HT-29 (cell line): ENCODE measurements at places on chromosomes 4 and X. TPM values are rescaled to one million over a fixed set of nuclear protein-coding genes. Genes with fewer than 3 reads are reported as not detected.

UGT2B15 gene
- total RNA-seq, result 0.28 TPM in 1 of 2 replicates, not detected in the other

GRCh38 chr4:154044742-154045485 is 256.0 kb upstream of the SFRP2 start:
- DNase-seq, result no peak

CWH43 gene
- not detected in 2 replicates for total RNA-seq

GRCh38 chrX:108117988-108118387 is 26.4 kb downstream of the ATG4A start:
- no peak for DNase-seq

GRCh38 chr4:123616951-123617461 is 220.4 kb downstream of the SPRY1 start:
- DNase-seq, result peak; percentile 38

GRCh38 chr4:177349191-177349590 is 39.5 kb downstream of the NEIL3 start:
- no peak for DNase-seq

DNA sequence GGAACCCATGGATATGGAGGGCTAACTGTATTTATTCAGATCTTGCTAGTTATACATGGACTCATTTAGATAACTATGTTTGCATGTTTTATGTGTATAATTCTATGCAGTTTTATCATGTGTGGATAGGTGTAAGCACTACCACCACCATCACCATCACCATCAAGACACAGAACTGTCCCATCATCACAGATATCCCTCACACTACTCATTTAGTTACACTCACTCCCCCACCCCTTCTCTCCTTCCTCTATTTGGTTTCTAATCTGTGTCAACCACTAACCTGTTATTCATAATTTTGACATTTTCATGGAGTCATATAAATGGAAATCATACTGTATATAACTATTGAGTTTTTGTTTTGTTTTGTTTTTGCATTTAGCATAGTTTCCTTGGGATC is 43.7 kb downstream of the STAG2 start:
- no peak for DNase-seq

SLC30A9 gene
- 59.1 and 65.1 TPM in 2 replicates for total RNA-seq

- DNase-seq, result no peak
Measured at GRCh38 chr4:135770505-135770904, 1568.9 kb upstream of the PABPC4L start.

DNA sequence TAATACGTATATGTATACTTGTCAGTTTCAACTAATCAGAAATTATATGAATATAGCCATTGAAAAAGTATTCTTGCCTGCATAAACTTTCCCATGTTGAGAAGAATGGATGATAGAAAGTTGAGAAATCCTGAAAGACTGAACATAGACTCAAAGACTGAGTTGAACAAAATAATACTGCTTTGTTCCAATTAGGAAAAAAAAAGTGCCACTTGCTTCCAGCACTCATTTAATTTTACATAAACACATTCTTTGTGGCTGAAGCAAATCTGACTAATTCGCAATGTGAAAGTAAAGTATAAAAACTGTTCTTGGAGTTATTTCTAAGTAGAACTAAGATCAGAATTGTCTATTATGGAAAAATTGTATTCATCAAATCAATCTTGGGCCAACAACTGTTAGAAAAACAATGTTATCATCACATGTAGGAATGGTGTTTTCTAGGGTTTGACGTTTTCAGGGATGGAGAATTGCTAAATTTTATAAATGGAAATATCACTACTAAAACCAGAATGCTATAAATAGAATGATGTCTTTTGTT is 2334.6 kb downstream of the PCDH7 start:
- no peak for DNase-seq

HTR2C gene
- total RNA-seq, result not detected in 2 replicates

RBM3 gene
- total RNA-seq, result 134 and 135 TPM in 2 replicates

GRCh38 chr4:148704291-148704690 is 262.1 kb upstream of the NR3C2 start:
- DNase-seq, result peak; percentile 18

DNA sequence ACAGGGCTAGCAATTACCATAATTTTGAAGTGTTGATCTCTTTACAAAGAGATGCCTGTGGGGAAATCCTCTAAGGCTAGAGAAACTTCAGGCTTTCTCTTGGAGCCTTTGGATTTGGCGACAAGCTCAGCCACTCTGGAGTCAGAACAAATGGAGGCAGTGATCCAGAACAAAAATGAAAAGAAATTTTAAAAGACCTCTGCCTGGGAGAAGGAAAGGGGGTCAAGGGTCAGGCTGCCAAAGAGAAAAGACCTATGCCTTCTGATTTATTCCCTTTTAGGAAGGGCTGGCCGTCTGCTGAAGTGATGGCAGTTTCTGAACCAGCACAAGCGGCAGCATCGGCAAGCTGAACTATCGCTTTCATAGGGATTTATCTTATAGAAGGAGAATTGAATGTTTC is 140.8 kb upstream of the SFRP2 start:
- DNase-seq, result no peak

- no peak for DNase-seq
Measured at GRCh38 chrX:117998171-117998570, 118.4 kb downstream of the KLHL13 start.

- peak; percentile 62 for DNase-seq
Measured at GRCh38 chr4:108512615-108513505, 107.5 kb upstream of the RPL34 start.

GPR50 gene
- not detected in 2 replicates for total RNA-seq

- DNase-seq, result no peak
Measured at GRCh38 chrX:45056428-45057145, 144.1 kb downstream of the DIPK2B start.

NAT8L gene
- total RNA-seq, result 0.08 TPM in 1 of 2 replicates, not detected in the other

C1QTNF7 gene
- total RNA-seq, result not detected in 2 replicates

- no peak for DNase-seq
Measured at GRCh38 chrX:86121916-86122315, 26.3 kb upstream of the DACH2 start.

- no peak for DNase-seq
Measured at GRCh38 chrX:96838537-96838936, 45.2 kb upstream of the RPA4 start.
